ENCODE measurements at places on chromosomes 11 and 22.

DNA sequence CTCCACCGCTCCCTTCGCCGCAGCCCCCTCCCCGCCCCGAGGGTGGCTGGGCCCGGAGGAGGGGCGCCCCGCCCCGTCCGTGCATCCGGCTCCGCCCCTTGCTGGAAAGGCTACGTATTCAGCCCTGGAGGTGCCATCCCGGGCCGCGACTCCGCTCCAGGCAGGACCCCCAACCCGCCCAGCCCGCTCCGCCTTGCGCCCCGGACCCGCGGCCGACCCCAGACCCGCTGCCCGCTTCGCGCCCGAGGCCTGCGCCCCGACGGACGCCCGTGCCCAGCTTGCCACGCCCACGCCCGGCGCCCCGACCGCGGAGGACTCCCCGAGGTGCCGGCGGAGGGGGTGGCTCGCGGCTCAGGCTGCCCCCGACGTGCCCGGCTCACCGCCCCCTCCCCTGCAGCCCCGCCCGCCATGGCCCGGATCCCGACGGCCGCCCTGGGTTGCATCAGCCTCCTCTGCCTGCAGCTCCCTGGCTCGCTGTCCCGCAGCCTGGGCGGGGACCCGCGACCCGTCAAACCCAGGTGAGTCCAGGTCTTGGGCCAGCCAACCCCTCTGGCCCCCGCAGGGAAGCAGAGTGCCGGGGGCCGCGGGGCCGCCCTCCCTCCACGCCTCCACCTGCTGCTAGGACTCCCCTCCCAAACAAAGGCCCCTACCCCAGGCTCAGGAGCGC, at the start of gene ADM2:
ADM2 (plus strand) TSS at position 104 of the 667 bp plus-strand sequence; CDS start at position 409, 305 bp downstream.
- peak; percentile 55 for DNase-seq

DNA sequence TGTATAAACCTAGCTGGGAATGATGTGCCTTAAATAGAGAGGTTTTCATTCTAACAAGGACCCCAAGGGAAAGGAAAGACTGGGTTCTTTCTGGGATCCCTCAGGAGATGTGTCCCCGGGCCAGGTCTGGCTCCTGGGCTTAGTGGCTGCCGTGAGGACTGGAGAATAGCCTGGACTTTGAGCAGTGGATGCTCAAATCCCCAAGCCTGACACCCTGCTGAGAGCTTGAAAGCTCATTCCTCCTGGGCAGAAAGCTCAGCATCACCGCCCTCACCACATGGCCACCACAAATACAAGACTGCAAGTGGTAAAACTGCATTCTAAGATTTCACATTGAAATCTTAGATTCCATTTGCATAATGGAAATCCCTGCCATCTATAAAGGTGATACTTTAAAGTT, 79.4 kb upstream of the NARS2 start:
- no peak for DNase-seq

DNA sequence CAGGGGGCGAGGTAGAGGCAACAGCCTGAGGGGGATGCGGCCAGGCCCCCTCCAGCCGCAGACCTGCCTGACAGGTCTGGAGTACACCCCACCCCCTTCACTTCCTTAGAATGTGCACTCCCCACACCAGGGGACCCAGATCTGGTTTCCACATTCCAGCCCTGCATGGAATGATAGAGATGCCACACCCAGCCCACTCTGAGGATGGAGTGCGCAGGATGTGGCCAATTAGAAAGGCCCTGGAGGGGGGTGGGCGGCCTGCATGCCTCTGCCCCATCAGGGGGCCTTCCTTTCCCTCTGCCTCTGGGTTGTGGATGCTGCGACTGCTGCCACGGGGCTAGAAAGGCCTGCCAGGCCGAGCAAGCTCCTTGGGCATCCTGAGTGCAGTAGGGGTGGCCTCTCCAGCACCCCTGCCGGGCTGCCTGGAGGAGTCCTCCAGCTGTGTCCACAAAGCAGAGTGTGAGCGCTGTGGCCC, 28.2 kb upstream of the MGAT3 start:
- no peak for DNase-seq

DNA sequence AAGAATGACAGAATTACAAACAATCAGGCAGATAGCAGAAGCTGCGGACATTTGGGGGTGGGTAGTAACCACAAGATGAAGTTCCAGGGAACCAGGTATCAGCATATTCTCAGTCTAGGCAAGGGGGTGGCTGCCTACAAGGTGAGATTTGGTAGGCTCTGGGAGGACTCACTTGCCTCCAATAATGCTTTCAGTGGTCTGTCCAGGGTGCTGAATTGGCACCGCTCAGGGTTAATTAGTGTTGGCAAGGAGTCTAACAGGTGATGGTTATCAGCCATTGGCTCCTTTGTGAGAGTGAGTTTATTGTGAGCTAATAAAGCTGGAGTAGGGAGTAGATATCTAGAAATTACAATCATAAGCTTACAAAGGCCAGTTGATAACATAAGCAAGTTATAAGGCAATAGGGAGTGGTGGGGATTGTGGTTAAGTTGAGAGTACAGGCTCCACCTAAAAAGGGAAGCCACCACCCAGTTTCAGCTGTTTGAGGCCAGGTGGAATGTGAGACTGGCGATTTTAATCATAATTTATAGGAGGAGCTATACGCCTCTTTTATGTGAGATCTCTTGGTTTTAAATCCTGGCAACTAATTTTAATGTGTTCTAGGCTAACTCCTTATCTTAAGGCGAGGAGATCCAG, 320.5 kb downstream of the MIAT start:
- DNase-seq: no peak

DNA sequence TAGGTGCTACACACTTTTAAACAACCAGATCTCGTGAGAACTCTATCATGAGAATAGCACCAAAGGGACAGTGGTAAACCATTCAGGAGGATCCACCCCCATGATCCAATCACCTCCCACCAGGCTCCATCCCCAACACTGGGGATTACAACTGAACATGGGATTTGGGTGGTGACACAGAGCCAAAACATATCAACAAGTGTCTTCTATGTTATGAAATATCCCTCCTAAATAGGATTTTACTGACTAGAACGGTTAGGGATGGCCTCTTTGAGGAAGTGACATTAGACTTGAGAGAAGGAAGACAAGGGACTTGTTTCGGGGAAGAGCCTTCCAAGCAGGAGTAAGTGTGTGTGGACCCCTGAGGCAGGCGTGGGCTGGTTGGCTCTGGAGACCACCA, 11.9 kb upstream of the MRPL11 start:
- DNase-seq: peak; percentile 37

DNA sequence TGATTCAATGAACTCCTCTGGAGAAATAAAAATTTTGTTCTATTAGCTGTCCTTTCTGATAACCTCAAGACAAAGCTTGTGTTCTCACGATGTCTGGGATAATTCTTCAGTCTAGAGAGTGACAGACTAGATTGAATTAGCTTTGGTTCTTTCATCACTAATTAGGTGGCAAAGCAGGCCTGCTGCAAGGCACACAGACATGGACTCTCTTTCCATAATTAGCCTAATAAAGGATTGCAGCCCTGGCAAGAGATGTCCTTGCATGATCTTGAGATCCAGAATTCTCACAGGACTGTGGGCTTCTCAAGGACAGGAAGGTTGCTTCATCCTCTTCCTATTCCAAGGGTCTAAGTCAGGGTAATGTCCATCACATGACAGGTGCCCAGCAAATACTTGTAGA, 245.6 kb upstream of the ZC3H12C start:
- no peak for DNase-seq

DNA sequence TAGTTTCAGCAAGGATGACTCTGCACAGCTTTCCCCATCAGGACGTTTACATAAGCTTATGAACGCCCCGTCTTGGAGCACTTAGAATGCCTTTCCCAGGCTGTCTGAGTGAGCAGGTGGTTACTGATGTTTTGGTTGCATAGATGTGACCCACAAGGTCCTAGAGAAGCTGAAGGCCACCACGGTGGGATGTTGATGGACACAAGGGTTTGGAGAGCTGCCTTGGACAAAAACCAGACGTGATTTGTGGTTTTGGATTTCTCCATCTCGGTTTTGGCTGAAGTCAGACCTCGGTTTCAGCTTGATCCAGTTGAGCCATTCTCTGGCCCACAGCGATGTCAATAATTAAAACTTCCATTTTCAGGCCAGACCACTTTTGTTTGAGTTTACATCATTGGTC, 151.9 kb downstream of the LDLRAD3 start:
- DNase-seq: no peak

DNA sequence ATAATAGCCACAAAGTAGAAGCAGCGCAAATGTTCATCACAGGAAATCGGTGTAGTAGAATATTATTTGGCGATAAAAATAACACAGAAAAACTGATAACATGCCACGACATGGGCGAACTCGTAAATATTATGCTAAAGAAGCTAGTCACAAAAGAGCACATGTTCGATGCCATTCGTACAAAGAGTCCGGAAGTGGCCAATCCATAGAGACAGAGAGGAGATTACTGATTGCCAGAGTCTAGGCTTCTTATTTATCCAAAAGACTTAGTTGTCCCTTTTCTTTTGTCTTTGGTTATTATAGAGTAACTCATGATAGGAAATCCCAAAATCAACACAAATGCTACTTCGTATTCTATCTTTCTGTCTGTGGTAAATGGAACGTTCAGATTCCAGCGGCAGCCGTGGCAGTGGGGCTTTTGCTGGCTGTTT, 56.5 kb downstream of the MED15 start:
- no peak for DNase-seq

DNA sequence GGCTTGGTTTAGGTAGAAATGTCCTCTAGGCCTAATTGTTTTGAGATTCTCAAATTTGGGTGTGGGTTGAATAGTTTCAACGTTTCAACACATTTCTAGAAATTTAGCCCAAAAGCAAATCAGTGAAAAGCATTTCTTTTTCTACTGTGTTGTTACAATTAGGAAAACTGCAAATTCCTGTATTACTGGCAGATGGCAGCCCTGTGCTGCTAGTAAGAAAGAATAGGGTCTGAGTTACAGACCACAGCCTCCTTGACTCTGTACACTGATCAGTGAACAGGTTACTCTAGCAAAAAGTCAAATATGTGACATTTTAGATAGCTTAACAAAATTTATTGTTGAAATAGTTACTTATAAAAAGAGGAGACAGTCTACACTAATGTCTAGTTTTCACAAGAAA, 703.0 kb downstream of the JRKL start:
- DNase-seq: no peak

- peak; percentile 55 for DNase-seq
These were observed 16.6 kb downstream of the OR10D3 start for GRCh38 chr11:124199702-124200101.

DNA sequence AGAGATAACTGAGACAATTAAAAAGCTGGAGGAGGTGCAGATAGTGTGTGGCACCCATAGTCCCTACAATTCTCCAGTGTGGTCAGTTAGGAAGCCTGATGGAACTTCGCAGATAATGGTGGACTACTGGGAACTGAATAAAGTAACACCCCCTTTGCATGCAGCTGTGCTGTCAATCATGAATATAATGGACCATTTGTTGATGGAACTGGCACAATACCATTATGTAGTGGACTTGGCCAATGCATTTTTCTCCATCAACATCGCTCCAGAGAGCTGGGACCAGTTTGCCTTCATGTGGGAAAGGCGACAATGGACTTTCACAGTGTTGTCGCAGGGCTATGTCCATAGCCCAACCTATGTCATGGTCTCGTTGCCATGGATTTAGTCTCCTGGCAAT, 324.2 kb downstream of the TMEM135 start:
- no peak for DNase-seq

- peak; percentile 81 for DNase-seq
These were observed 19.0 kb upstream of the E2F8 start for GRCh38 chr11:19259487-19260345.

DNA sequence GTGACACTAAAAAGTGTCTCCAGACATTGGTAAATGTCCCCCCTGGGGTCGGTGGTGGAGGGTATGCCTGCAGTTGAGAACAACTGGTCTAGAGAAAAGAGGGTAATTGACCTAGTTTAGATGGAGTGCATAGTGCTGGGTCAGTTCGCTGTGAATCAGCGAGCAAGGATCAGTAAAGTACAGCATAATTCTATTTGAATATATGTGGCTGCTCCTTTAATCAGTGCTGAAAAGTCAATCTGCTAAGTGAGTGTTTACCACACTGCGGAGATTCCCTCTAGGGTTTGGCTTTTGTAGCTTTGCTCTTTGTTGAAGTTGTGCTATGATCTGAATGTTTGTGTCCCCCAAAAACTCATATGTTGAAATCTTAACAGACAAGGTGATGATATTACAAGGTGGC, 15.0 kb downstream of the CAVIN3 start:
- no peak for DNase-seq

- DNase-seq: no peak
These were observed 73.6 kb downstream of the DSCAML1 start for GRCh38 chr11:117723277-117724024.

DNA sequence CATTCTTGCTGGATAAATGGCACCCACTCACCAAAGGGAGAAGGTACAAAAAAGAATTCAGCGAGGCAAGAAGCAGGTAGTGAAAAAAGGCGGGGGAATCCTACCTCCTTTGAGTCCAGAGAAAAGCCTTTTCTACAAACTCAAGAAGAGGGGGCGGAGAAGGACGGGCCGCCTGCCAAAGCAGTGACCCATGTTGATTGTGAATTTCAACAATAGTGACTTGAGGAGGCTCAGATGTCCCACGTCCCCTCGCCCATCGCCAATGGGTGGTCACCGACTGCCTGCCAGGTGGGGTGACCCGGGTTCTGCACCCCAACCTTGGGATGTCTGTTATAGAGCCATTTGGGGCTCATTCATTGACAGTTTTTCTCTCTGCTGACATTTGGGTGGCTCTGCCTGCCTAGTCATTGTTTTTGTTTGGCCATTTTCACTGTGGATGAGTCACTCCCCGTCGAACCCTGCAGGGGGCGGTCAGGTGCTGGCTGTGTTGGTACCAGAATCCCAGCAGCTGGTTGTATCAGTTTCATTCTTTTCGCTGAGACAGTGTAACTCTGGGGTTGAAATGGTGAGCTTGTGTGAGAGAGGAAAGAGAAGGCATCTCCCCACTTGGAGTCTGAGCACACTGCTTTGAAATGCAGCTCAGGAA, 163.4 kb upstream of the NCAM1 start:
- DNase-seq: peak; percentile 49

- no peak for DNase-seq
These were observed 22.2 kb upstream of the BIRC3 start for GRCh38 chr11:102295045-102295444.

GRCh38 chr11:73950869-73951710, at the start of gene DNAJB13:
TSS of gene DNAJB13 (plus strand) at chr11:73951026. CDS start at chr11:73951070, 44 bp downstream.
- DNase-seq: peak; percentile 45

DNA sequence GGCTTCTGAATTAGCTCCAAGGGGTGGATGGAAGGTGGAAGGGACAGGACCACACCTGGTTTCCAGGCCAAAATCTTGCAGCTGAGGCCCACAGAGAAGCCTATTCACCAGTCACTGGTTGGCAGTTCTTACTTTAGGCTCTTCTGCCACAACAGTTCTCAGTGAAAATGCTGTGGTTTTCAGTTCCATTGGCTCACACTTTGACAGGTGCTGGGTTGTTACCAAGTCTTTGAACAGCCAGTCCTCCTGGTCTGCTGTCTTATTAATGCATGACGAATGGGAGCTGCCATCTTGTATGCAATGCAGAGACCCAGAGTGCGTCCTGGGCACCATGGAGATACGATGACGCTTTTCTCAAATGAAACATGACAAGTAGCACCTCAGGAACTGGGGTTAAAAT, 232.0 kb upstream of the ZBED5 start:
- DNase-seq: no peak

GRCh38 chr11:76310832-76311595, 69.9 kb downstream of the THAP12 start:
- no peak for DNase-seq

- peak; percentile 95 for DNase-seq
These were observed 3.3 kb upstream of the SHISA8 start for GRCh38 chr22:41917903-41918791.

- DNase-seq: no peak
These were observed 211.8 kb downstream of the LUZP2 start for GRCh38 chr11:24708616-24709015.

- DNase-seq: peak; percentile 90
These were observed 97.7 kb downstream of the CD44 start for GRCh38 chr11:35236667-35237003.

- DNase-seq: peak; percentile 46
These were observed 71.9 kb upstream of the GRAMD1B start for GRCh38 chr11:123357990-123358827.
